Activated CD4-positive, alpha-beta T cell treated with anti-CD3 and anti-CD28 coated beads for 4 hours (primary cell): ENCODE measurements at places on chromosomes 16 and 17.

- no peak for DNase-seq
These were observed 155.6 kb downstream of the GRIN2A start for GRCh38 chr16:10026593-10026992.

DNA sequence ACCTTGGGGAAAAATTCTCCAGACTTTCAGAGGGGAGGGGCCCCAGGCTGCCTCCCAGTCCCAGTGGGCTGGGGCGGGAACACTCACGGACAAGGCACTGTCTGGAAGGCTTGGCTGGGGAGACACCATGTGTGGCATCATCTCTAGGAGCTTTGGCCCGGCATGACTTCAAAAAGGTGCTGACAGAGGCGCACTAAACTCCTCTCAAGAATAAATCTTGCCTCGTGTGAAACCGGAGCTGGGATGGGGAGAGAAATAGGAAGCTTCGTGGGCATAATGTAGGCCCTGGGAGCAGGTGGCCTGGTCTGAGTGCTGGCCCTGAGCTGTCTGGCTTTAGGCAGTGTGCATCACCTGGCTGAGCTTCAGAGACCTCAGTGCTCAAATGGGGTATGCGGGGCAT, 5.7 kb downstream of the WSCD1 start:
- DNase-seq: no peak

DNA sequence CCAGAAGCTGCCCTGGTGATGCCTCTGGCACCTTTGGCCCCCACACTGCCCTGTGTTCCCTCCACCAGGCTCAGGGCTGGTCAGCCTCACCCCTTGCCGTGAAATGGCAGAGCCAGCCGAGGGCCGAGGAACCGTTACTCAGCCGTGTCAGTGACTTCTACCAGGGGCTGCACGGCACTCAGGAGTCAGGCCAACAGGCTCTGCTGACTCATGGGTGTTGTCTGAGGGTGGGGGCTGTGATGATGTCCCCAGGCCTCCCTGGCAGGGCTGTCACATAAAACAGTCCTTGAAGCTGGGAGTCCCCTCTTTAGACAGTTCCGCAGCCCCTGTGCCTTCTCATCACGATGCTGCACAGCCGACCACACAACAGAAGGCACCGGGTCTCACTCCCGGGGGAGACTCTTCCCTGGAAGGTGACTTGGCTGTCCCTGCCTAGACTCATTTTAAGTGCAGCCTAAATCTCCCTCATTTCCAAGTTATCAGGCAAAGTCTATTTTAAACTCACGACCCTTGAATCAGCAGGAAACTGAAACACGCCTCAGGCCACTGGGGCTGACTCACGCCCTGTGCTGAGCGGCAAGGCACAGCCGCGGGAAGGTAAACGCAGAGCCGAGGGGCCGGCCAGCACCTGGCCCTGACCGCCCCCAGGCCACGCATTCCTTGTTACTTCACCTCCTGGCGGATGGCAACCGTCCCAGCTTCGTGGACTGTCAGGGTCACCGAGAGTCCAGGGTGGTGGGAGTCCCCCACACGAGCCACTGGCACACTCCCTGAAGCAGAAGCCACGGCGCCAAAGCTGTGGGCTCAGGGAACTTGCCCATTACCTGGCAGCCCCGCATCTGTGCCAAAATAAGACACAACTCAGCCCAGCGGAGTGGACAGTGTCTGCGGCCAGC, 102.6 kb downstream of the ZNF778 start:
- no peak for DNase-seq

DNA sequence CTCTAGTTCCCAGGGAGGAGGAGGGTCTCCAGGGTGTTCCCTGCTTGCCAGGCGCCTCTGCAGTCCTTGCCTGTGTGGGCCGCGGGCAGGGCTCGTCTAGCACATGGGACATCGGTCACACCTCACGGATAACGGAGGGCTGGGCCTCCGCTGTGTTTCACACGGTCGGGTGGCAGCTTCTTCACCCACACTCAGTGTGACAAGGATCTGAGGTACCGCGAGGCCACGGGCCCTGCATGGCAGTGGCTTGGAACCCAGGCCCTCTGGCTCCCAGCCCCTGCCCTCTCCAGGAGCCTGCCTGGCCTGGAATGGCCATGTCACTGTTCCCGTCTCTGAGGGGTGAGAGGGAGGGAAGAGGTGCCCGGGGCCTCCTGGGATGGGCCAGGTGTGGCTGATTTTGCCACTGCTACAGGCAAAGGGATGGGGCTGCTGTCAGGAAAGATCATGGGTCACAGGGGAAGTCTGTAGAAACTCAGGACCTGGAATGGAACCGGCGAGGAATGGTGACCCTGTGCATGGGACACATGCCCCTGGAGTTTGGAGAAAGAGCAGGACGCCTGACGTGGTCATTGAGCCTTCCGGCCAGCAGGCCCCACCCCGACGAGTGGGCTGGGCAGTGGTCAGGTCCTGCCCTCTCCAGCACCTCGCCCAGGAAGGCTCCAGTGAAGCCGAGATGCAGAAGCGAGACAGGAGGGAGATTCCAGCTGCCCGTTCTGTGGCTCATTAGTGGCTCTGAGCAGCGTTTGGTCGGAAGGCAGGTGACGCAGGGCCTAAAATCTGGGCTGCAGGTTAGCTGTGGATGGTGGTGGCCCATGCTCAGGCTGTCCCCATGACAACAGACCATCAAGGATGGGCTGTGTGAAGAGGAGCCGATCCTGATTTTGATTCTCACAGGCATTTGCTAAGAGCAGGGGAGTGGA, 76.5 kb upstream of the GSE1 start:
- DNase-seq: no peak

- DNase-seq: no peak
These were observed 32.7 kb upstream of the FOXF1 start for GRCh38 chr16:86477642-86478041.

GRCh38 chr16:72404299-72404698, 232.3 kb upstream of the PMFBP1 start:
- no peak for DNase-seq

- DNase-seq: no peak
These were observed at the start of gene SRL for GRCh38 chr16:4241928-4242283. SRL (minus strand) TSS chr16:4242080; CDS start chr16:4242067, 13 bp downstream.

GRCh38 chr16:49748322-49748721, 107.6 kb downstream of the ZNF423 start:
- no peak for DNase-seq

- DNase-seq: no peak
These were observed 40.1 kb downstream of the HIC1 start for GRCh38 chr17:2094891-2095535.
